ENCODE measurements at places on chromosomes 11 and 22.

GRCh38 chr22:22180738-22181285 is 63.8 kb upstream of the VPREB1 start:
- DNase-seq = no peak

DNA sequence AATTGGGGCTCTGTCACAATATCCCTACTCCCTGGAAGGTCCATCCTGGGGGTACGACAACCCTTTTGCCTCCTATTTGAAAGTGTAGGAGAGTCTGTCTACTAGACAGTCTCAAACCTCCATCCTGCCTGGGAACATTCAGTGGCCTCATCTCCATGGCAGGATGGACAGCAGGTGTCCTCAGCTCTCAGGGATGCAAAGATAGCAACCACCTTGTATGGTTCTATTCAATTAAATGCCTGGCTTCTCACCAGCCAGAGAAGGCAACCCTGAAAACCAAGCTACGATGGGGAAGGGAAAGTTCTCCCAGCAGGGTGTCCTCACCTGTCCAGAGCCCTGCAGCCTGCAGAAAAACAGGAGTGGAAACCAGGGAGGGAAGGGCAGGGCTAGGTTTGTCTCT is 164.9 kb downstream of the MIAT start:
- DNase-seq = no peak

DNA sequence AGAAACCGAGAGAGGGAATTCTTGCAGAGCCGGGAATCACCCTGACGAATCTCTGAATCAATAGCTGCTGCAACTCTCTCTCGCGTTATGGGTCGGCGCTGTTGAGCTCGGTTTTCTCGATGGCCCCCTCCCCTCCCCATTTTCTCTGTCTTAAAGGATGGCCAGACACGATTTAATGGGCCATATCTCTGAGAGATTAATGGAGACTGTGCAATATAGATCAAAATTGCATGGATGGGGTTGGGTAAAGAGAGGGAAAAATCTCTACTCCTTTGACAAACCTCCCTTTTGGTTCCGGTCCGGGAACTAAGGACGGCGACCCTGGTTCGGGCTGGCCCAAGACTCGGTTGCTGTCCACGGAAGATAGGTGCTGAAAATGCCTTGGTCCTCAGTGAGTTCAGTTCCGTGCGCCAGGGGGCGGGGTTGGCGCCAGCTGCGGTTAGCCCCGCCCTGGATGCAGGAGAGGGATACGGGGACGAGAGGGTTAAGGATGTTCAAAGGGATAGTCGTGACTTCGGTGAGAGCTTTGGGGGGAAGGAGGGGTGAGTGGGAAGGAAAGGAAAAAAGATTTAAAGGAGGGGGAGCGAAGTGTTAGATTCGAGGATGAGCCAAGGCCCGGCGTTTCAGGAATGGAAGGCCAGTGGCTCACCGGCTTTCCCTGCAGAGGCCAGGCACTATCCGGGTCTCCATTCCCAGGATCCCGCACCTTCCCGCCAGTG is 103.6 kb upstream of the HSD17B12 start:
- no peak for DNase-seq

DNA sequence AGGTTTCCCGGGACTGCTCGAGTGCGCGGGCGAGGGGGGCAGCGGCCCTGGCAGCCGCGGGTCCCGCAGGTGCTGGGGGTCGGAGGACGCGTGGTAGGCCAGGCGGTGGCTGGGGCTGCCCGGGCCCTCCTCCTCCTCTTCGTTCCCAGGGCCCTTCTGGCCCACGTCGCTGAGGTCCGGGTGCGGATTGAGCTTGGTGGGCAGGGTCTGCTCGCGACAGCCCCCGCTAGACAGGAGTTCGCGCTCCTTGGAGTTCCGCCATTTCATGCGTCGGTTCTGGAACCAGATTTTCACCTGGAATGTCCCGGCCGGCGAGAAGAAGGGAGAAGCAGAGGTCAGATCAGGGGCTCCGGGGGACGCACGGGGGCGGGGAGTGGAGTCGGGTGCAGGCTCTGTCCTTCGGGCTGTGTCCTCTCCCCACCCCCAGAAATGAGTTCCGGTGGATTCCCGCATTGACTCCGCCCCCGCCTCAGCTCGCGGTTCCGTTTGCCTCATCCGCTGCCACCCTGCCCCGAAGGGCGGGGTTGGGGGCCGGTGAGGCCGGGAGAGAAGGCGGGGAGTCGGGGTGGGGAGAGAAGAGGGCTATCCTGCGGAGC is 3.9 kb downstream of the DBX1 start:
- peak; percentile 31 for DNase-seq

- no peak for DNase-seq
Measured at GRCh38 chr11:104895634-104896033, 2.6 kb downstream of the CASP12 start.

- DNase-seq = no peak
Measured at GRCh38 chr11:130475426-130476053, 27.1 kb downstream of the ADAMTS15 start.

DNA sequence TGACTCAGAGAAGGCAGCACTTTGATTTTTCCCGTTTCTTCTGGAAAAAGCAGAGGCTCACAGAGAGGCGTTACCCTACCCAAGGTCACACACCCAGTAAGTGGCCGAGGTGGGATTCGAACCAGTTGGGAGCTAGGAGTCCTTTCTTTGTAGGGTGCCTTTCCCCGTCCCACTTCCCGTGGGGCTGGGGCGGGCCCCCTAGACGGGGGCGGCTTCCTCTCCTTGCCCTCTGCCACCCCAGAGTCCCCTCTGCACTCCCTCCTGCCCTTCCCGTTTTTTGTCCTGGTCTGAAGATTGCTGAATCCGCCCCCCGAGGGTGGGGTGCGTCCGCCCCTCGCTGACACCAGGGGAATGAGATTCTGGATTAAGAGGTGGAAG is 747 bp downstream of the TPCN2 start:
- no peak for DNase-seq

- no peak for DNase-seq
Measured at GRCh38 chr22:41531715-41532477, 12.4 kb downstream of the POLR3H start.

GRCh38 chr11:64861227-64861975 is 16.9 kb upstream of the CDC42BPG start:
- no peak for DNase-seq

GRCh38 chr11:45847911-45848316 is 639 bp downstream of the CRY2 start:
- DNase-seq = no peak

DNA sequence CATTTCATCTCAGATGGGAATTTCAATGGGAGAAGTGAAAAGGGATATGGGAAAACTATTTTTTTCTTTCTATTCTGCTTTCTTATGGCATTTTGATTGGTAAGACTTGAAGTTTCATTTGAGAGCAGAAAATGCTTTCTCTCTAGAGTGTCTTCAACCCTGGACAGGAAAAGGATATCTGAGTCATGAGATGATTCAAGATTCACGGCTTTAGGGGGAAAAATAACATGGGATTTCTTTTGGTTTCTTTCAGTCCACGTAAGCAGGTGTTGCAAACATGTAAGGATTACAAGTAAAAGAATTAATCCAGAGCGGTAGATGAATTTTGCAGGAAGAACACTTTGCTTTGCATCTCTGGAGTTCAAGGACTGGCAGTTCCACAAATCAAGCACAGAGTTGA is 1001.0 kb upstream of the TENM4 start:
- no peak for DNase-seq

DNA sequence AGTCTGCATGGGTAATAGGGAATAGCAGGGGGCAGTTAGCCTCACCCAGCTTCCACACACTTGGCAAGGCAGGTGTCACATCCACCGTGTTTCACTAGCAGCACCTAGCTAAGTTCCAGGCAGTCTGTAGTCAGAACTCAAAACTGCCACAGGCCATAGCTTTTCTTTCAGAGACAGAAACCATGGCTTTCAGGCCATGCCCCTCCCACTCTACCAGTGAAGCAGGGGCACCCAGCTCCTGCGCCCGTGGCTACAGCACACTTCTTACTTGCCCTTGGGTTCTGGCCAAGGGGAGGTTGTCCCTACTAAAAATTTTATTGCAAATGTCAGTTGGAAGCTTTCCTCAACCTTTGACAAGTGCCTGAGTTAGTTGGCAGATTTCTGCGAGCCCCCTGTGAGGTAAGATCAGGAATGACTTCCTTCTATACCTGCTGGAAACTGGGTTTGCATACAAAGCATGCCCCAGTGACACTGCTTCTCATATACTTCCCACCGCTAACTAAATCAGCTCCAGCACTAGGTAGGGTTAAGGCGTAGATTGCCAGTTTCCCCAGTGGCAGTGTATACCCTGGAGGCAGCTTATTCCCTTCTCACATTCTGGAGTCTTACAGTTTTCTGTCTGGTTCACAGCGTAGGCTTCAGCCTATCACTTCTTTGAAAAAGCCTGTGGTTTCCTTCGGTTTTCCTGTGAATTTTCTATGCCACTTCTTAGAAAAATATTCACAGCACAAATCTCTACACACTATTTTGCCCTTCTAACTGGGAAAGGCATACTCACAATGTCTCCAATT is 139.0 kb upstream of the LUZP2 start:
- no peak for DNase-seq

DNA sequence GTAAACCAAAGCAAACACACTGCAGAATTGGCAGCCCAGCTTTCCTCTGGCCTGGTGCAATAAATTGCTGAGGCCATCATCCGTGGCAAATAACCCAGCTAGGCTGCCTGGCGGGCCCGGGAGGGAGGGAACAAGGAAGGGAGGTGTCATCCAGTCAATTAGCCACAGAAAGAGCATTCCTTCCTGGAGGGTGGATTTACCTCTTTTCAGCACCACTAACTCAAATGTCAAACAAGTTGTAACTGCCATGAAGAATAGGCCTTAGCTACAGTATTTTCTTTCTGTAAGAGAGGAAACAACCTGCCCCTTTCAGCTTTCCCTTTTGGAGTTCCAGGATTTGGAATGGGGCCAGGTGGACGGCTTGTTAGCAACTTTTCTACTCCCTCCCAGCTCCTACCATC is 163.8 kb upstream of the BDNF start:
- DNase-seq = no peak

- DNase-seq = no peak
Measured at GRCh38 chr11:89604281-89604680, 105.8 kb upstream of the TRIM77 start.

- no peak for DNase-seq
Measured at GRCh38 chr11:86416494-86416893, 41.8 kb downstream of the CCDC81 start.

GRCh38 chr11:9639099-9639498 is 24.8 kb upstream of the SWAP70 start:
- no peak for DNase-seq

DNA sequence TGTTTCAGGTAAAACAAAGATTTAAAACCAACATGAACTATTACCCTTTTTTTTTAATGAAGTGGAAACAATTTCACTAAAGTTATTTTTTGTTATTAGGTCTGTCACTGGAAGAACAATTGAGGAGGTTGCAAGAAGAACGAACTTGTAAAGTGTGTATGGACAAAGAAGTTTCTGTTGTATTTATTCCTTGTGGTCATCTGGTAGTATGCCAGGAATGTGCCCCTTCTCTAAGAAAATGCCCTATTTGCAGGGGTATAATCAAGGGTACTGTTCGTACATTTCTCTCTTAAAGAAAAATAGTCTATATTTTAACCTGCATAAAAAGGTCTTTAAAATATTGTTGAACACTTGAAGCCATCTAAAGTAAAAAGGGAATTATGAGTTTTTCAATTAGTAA is 30.9 kb downstream of the BIRC2 start:
- DNase-seq = no peak

DNA sequence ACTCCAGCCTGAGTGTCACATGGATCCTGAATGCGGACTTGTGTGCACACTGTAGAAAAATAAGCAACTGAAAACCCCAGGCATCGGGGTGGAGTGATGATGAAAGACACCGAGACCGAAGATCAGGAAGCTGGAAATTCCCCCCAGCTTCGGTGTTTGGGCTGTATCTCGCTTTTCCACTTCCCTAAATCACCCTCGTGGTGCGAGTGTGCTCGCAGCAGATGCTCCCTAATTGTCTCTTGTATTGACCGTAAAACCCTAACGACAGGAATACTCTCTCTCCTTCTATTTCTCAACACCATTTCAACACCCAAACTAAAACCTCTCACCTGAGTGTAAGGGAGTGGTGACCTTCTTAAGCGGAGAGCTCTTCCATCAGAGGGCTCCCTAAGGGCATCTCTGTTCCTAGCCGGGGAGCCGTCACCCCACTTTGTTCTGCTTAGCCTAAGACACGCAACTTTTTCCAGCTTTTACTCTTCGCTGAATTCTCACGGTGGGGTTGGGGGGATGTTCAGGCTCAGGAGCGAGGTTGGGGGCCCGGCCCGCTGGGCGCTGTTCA is 635 bp upstream of the GRK3 start:
- DNase-seq = no peak

DNA sequence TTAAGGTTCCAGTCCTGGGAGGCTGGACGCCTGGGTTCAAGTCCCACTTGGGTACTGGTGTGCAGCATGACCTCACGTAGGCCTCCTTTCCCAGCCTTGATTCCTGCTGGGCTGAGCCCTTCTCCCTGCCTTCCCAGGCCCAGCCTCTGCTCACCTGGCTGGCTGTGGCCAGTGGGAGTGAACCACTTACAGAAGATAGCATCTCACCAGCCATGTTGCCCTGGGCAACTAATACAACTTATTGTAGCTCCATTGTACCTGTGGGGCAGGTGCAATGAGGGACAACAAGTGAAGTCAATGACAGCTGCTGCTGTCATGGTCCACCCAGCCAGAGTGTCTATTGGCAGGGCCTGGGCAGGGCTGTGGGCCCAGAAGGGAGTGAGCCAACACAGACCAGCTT is 48.4 kb upstream of the MPEG1 start:
- DNase-seq = no peak

DNA sequence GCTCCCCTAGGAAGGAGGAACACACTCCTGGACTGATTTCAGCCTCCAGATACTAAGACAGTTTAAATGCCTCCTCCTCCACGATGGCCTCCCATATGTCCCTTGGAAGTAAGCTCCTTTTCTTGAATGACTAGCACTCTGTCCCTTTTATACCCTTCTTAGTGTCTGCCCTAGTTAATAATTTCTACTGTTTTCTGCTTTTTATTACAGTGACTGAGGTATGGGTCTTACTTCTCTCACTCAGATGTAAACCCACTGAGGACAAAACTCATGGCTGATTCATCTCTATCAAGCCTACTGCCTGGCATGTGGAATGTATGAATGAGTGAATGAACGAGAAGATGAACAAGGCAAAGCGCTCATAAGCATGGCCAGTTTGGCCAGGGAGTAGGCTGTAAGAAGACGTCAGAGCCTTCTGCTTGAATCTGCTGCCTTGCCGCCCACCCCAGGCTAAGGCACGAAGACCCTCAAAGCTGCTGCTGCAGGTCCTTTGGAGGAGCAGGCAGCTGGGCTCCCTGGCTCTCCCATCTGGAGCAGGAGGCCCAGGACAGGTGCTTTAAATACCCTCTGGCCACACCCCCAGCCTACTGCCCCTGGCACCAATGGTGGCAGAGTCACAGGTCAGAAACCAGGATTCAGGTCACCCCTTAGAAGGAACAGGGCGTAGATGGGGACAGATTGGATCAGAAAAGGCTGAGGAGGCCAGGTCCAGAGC is 8.2 kb upstream of the PGA3 start:
- DNase-seq = no peak

- no peak for DNase-seq
Measured at GRCh38 chr11:17385926-17386325, 2.5 kb downstream of the KCNJ11 start.

Measured in activated CD8-positive, alpha-beta memory T cell treated with anti-CD3 and anti-CD28 coated beads for 4 hours (primary cell).